Activated CD4-positive, alpha-beta memory T cell treated with anti-CD3 and anti-CD28 coated beads, Interleukin-2, amount 10 ng/mL, durations not matched to agents 7 days and 5 days (primary cell): ENCODE measurements at places on chromosomes 7 and 10. TPM values are rescaled to one million over a fixed set of nuclear protein-coding genes. Genes with fewer than 3 reads are reported as not detected.

Gene ZNRF2
- total RNA-seq, result 17.9 TPM

- no peak for DNase-seq
Observed at GRCh38 chr7:40418448-40418847, 283.6 kb downstream of the SUGCT start.

DNA sequence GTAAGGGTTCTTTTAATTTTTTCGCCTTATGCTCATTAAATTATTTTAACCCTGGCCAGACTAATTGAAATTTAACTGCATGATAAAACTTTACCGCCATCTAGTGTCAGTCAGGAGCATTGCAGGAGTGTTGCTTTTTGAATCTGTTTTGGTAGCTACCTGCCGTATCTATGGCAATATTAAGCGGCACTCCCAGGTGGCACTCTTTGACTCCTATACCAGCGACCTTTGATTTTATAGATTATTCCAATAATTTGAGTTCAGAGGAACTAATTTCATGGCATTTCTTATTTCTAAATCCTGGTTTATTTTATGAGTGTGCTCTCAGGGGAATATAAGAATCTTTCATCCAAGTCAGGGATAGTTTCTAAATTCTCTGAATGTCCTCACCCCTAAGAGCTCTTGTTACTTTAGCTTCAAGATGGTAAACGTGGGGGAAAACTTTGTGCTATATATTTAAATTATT, 198.9 kb downstream of the REEP3 start:
- peak; percentile 47 for DNase-seq

Gene ARHGAP19
- 47.0 TPM for total RNA-seq

Gene PLCE1
- total RNA-seq, result 0.03 TPM

Gene ANKRD26
- 5.2 TPM for total RNA-seq

DNA sequence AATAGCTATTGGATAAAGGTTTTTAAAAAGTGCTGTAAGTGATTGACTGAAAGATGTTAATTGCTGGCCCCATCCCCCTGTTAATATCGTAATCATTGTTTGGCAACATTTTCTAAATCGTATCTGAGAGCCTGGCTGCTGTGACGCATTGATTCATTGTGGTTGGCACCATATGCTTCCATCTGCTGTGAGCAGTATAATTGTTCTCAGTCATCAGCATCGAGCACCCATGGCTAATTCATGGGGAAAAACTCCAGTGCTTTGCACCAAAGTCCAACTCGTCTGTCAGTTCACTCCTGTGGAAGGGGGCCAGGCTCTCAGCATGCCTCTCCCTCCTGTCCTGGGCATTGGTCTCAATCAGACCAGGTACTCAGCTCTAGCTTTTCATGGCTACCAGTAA, 205.2 kb downstream of the STK31 start:
- no peak for DNase-seq

Gene MARVELD1
- 2.5 TPM for total RNA-seq

DNA sequence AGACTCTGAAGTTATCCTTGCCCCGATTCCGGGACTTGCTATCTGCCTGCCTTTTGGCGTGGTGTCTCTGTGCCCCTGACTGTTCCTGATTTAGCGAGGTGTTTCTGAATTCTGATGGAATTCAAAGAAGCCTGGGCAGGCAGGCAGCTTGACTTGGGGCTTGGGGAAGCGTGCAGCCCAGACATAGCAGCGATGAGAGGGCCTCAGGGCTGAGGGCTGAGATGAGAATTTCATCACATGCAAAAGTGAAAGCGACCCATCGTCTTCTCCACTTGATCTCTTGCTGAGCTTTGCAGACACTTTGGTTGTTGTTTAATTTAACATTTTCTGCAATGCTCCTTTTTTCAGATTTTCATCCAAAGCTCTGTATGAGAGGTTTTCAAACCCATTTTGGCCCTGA, 57.8 kb downstream of the TCF7L2 start:
- no peak for DNase-seq
